ENCODE measurements at places on chromosomes 5 and 9.

GRCh38 chr9:16029046-16029615, 476.3 kb downstream of the CCDC171 start:
- no peak for DNase-seq

- no peak for DNase-seq
Measured at GRCh38 chr5:120255214-120255613, 208.9 kb upstream of the PRR16 start.

DNA sequence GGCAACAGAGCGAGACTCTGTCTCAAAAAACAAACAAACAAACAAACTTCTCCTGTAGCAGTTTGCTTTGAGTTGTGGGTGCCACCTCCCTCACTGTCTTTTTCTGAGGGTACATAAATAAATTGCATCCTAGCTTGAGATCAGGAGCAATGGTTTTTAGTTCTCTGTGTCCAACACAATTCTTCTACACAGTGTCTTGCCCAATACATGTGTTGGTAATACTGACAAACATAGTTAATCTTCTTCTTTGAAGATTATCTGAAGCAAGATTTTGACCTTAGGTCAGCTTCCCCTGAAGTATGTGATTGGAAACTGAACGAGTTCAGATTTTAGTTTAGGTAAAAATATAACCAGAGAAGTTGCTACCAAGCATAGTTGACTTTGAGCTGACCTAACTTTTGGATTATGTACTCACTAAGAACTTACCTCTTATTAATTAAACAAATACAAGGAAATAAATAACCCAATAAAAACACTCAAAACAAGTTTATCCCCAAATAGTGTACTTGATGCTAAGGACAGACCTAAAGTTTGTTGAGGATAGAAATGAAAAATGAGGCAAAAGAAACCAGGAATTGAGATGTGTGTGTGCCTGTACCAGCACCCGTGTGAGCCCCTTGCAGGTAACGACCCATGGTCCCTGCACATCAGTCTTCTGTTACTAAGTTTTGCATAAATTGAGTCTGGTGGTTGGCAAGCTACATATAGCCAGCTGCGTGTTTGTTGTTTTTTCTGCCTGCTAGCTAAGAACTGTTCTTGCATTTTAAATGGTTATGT, 16.2 kb downstream of the TJP2 start:
- no peak for DNase-seq

- no peak for DNase-seq
Measured at GRCh38 chr9:120765910-120766425, 27.2 kb downstream of the FBXW2 start.

- DNase-seq, result no peak
Measured at GRCh38 chr5:162301356-162301755, 233.8 kb downstream of the GABRG2 start.

- DNase-seq, result peak; percentile 45
Measured at GRCh38 chr9:129962889-129963703, 79.9 kb downstream of the FNBP1 start.

GRCh38 chr5:156197042-156197635, 129.8 kb upstream of the SGCD start:
- no peak for DNase-seq

GRCh38 chr5:17343675-17344074, 126.2 kb downstream of the BASP1 start:
- peak; percentile 82 for DNase-seq

- DNase-seq, result no peak
Measured at GRCh38 chr5:60636001-60636400, 64.0 kb downstream of the DEPDC1B start.

- DNase-seq, result peak; percentile 9
Measured at GRCh38 chr5:60163762-60164161, 270.2 kb upstream of the PDE4D start.

DNA sequence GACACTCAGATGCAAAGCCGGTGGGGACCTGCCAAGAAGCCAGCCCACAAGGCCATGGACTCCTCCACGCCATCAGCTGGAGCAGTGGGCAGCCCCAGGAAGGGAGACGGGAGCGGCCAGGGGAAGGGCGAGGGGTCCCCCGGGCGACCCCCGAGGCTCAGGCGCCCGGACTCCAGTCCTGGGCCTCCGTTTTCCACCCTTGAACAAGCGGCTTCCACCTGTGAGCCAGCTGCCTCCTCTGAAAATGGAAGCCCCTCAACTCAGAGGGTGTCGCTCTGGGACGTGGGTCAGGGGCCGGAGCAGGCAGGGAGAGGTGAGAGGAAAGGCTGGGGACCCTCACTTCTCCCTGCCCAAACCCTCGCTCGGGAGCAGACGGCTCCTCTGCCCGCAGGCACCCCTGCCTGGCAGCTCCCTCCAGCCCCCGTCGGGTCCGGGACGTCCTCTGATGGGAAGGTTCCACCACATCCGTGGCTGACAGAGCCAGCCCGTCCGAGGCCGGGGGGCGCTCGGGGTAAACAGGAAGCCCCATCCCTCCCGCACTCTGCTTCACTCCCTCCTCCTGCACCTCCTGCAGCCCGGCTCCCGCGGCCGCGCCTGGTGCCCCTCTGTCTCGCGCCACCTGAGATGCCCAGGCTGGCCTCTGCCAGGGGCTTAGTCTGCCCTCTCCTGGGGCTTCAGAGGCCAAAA, 3.7 kb upstream of the EGFL7 start:
- DNase-seq, result no peak

DNA sequence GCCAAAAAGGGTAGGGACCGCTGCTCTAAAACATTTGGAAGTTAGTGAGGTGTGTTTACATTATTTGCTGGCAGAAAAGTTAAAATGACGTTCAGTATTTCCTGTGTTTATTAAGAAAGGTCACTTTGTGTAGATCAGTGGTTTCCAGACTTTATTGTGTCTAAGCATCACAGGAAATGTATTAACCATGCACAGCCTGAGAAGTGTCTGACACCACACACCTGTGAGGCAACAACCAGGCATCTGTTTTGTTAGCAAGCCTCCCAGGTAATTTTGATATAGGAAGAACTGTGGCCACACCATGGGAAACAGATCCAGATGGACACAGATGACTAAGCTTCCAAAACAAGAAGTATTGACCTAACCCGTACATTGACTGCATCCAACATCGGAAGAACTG, 12.0 kb downstream of the TTC1 start:
- no peak for DNase-seq

DNA sequence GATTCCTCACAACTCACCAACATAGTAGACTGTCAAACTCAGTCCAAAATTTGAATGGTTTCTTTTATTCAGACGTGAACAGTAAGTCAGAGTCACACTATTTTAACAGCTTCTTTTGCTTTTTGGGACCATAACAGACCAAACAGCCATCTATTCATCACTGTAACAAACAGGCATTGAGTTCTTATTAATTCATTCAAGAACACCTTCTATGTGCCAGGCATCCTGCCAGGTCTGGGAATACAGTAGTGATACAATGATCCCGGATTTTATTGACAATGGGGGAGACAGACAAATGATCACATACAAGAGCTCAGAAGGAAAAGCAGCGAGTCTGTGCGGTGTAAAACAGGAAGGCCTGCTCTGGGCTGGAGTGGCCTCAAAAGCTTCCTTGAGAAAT, 153.3 kb upstream of the ERCC6L2 start:
- no peak for DNase-seq

- no peak for DNase-seq
Measured at GRCh38 chr5:72815580-72816283, 729 bp upstream of the TNPO1 start.

DNA sequence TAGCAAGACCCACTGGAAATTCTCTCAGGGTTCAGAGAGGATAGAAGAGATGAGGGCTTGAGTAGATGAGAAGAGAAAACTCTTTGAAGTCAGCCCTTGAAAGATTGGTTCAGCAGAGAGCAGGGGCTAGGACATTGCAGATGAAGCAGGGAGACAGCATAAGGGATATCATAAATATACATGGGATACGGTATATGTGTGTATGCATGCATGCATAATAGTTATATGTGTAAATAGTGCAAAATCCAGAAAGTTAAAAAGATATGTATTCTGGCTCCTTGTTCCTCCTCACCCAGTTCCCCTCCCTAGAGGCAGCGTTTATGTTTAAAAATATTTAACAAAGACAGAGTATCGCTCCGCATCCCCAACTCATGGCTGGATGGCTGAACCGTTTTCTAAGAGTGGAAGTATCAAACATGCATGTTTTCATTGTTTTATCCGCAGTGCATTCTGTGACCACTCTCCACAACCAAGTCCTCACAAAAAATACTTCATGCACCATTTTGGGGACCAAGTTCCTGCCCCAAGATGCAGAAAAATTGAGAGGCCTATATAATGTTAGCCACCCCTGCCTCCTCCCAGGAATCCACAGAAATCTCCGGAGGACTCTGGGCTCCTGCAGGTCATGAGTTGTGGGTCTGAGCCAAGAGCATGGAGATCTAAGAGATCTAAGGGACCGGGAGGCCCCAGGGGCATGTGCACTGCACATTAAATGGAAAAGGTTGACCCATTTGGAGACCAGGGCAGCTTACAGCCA, 119.5 kb downstream of the MTX3 start:
- no peak for DNase-seq

DNA sequence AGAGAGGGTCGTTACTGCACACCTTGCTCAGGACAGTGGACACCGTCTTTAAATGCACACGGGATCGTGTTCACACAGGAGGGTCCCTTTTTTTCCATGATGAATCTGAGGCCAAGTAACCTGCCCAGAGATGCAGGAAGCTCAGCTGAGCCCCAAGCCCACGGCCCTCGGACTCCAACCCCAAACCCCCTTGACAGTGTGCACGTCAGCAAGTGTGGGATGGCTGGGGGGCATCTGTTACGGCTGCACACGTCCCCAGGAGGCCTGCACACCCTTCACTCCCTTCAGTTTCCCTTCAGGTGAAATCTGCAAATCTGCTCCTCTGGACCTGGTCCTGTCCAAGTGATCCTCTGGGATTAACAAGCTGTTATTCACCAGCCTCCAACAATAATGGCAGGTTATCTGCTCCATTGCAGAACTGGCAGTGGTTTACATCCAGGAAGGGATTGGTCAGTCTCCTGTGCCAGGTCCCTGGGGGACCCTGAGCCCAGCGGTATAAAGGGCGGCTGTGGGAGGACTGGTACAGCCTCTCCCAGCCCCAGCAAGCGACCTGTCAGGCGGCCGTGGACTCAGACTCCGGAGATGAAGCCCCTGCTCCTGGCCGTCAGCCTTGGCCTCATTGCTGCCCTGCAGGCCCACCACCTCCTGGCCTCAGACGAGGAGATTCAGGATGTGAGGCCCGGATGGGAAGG, at the start of gene LCN1:
Gene LCN1, plus strand, starts transcription at position 525 of the 692 bp plus-strand sequence. Its CDS starts 58 bp downstream, at position 583.
- no peak for DNase-seq

DNA sequence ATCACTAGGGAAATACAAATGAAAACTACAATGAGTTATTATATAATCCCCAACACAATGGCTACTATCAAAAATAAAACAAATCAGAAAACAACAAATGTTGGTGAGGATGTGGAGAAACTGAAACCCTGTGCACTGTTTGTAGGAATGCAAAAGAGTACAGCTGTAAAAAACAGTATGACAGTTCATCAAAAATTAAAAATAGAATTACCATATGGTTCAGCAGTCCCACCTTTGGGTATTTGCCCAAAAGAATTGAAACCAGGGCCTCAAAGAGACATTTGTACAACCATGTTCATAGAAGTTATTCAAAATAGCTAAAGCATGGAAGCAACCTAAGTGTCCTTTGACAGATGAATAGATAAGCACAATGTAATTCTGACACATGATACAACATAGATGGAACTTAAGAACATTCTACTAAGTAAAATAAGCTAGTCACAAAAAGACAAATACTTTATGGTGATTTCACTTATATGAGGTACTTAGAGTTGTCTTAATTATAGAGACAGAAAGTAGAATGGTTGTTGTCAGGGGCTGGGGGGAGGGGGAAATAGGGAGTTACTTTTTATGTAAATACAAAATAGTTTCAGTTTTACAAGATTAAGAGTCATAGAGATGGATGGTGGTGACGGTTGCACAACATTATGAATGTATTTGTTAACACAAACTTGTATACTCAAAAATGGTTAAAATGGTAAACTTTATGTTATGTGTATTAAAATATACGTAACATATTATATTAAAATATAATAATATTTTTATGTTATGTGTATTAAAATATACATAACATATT, 102.8 kb downstream of the KCTD16 start:
- DNase-seq, result peak; percentile 60

- DNase-seq, result no peak
Measured at GRCh38 chr9:81116340-81117137, 572.8 kb downstream of the TLE1 start.

DNA sequence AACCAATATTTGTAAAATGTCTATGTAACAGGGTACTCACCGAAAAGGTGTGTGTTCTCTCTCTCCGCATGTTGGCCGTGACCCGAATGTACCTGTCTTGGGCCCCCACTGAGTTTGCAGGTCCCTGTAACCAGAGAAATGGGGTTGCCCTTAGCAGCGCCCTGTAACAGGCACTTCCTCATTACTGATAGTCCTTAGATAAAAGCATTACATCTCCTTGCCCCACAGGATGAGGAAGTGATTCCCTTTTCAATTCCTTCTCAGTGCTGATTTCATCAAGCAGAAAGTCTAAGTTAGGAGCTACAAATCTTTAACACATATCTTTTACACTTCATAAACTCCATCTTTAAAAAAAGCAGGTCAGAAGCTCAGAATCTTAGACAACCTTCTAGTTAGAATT, 15.2 kb upstream of the HMHB1 start:
- no peak for DNase-seq

GRCh38 chr5:96023518-96023917, 61.9 kb upstream of the ELL2 start:
- peak; percentile 75 for DNase-seq

DNA sequence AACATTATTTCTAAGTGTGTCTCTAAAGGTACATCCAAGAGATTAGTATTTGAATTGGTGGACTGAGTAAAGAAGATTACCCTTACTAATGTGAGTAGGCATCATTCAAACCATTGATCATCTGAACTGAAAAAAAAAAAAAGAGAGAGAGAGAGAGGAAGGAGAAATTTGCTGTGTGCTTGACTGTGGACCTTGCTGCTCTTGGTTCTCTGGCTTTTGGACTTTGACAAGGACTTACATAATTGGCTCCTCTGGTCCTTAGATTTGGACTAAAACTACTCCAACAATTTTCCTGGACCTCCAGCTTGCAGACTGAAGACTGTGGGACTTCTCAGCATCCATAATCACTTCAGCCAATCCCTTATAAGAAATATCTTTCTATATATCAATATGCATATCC, 1091.9 kb upstream of the EDIL3 start:
- no peak for DNase-seq

DNA sequence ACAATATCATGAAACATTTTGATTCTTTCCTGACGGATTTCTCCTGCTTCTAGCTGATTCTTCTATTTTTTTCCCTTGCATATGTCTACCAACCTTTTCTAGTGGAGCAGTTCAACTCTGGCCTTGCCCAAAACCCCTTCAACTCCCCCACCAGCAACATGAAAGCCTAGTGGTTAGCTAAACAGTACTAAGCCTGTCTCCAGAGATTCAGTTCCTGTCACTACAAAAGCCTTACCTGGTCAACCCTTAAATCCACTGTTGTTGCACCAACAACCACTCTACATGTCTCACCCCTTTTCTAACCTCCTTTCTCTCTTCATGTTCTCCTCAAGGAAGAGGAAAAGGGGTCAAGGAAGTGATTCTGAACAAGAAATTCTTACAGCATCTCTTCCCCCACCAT, 74.8 kb upstream of the PIK3R1 start:
- no peak for DNase-seq

DNA sequence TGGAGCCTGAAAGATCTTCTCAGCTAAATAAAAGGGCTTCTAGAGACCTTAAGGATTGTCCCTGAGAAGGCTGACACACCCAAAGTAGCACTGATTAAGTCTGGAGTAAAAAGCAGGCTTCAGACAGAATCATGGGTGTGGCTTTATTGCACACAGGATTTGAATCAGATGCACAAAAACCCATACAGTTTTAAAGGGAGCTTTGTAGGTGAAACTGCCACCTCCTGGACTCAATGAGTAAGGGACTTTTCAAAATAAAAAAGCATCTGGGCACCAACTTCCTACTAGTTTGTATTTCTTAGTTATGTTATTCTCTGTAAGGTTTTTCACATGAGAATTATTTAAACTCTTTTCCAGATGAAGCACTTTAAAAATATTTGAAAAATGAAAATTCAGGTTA, 129.4 kb downstream of the EDIL3 start:
- DNase-seq, result peak; percentile 63
